NCI-H82 (cell line): ENCODE measurements at places on chromosomes 16 and 17.

DNA sequence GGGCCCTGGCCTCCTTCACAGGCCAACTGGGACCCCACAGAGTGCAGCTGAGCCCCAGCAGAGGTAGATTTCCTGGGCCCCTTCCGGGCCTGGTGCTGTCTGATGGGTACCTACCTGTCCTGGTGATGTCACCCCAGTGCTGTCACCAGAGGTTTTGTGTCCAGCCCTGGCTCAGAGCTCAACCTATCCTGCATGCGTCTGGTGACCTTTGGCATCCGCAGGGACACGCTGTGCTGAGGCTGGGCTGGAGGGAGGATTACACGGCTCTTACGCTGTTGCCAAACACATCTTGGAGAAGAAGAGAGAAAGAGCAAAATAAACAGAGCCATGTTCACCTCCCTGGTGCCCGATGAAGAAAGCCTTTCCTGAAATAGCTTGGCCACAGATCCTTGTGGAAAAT is 70.6 kb upstream of the MED9 start:
- DNase-seq, result no peak

DNA sequence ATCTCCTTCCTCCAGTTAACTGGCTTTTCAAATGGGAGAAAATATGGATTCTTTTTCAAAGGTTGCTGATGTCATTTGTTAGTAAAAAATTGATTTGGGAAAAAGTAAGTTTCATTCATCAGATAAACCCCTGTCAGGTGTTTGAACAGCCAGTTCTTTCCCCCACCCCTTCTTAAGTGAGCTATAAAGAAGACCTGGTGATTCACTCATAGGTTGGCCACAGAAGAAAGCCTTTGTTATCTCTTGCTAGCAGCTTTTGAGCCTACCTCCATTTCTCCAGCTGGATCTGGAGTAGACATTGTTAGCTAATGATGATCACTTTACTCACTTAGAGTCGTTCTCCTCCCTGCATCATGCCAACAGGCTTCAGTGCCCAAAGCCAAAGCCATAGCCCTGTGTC is 63.0 kb downstream of the NLK start:
- DNase-seq, result no peak

DNA sequence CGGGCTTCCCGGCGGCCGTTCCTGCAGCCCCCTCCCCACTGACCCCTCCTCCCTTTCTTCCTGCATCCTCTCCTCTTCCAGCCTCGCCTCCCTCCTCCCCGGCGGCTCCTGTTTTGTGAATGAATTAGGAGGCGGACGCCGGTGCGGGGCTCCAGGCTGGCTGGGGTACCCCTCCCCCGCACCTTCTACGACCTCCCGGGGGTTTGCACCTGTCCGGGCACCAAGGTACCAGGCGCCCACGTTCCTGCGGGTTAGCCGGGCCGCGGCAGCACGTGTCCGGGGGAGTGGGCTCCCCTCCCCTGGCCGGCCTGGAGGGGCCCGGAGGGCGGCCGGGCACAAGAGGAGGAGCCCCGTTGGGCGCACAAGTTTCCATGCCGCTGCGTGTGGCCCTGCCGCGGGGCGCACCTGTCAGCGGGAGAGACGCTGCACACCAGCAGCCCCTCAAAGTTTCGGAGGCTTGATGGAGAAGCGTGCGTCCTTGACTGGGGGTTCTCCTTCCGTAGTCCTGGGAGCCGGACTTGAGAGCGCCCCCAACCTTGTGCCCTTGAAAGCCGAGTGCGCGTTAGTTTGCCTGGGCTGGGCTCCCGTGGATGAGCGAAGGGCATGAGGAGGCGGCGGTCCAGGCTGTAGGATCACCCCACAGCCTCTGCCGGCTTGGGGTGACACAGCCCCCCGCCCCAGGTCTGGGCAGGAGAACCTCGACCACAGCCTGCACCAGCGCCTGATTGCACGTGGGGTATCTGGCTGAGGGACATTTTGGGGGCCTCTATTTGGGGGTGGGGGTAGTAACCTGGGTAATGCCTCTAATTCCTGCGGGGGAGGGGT is 1.2 kb downstream of the HAS3 start:
- DNase-seq, result peak; percentile 26

DNA sequence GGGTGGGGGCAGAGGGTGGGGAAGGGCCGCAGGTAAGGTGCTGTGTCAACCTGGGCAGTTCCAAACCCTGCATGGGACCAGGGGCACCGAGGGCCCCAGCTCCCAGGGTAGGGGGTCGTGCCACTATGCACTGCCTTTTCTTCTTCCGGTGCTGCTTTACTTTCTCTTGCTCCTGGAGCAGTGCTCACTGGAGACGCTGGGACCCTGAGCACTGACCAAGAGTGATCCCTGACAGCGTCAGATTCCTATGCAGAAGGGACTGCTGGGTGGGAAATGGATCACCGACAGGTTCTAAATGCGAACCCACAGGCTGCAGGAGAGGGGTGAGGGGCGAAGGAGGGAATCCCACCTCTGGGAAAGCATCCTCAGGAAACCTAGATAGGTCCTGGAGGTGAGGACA is 470.1 kb downstream of the SOX9 start:
- DNase-seq, result no peak

GRCh38 chr17:77188084-77189066 is 47.6 kb downstream of the SEC14L1 start:
- no peak for DNase-seq
